ENCODE measurements at places on chromosomes 3 and 15.

- DNase-seq = no peak
Observed at GRCh38 chr3:41915353-41915752, 46.5 kb downstream of the ULK4 start.

- no peak for DNase-seq
Observed at GRCh38 chr15:40281801-40282146, 1.1 kb downstream of the ANKRD63 start.

- DNase-seq = no peak
Observed at GRCh38 chr3:170790647-170791046, 79.3 kb downstream of the RPL22L1 start.

DNA sequence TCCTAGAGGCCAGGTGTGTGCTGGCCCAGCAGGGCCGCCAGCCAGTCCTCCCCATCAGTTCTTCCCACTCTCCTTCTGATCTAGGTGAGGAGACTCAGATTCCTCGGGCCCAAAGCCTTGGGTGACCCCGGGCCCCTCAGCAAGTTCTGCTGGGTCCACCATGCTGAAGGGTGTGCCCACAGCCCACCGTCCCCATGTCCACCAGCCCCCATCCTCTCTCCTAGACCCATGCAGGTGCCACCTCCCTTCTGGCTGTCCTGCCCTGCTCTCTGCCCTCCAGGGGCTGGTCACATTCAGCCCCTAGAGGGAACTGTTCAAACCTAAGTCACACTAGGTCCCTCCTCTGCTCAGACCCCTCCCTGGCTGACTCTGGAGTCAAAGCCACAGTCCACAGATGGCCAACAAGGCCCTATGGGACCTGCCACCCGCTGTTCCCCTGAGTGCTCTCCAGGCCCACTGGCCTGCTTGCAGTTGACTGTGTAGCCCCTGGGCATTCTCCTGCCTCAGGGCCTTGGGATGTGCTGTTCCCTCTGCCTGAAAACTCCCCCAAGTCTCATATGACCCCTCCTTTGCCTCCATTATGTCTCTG, 878 bp upstream of the TLR9 start:
- no peak for DNase-seq

GRCh38 chr3:27633224-27633545, 88.9 kb downstream of the EOMES start:
- DNase-seq = no peak

- no peak for DNase-seq
Observed at GRCh38 chr3:149826636-149827035, 13.6 kb downstream of the RNF13 start.

- no peak for DNase-seq
Observed at GRCh38 chr3:62329971-62330370, 43.4 kb downstream of the FEZF2 start.
